ENCODE measurements at places on chromosomes 4 and X.

- DNase-seq = no peak
These were observed 171.4 kb downstream of the ARHGEF9 start for GRCh38 chrX:63613531-63614028.

DNA sequence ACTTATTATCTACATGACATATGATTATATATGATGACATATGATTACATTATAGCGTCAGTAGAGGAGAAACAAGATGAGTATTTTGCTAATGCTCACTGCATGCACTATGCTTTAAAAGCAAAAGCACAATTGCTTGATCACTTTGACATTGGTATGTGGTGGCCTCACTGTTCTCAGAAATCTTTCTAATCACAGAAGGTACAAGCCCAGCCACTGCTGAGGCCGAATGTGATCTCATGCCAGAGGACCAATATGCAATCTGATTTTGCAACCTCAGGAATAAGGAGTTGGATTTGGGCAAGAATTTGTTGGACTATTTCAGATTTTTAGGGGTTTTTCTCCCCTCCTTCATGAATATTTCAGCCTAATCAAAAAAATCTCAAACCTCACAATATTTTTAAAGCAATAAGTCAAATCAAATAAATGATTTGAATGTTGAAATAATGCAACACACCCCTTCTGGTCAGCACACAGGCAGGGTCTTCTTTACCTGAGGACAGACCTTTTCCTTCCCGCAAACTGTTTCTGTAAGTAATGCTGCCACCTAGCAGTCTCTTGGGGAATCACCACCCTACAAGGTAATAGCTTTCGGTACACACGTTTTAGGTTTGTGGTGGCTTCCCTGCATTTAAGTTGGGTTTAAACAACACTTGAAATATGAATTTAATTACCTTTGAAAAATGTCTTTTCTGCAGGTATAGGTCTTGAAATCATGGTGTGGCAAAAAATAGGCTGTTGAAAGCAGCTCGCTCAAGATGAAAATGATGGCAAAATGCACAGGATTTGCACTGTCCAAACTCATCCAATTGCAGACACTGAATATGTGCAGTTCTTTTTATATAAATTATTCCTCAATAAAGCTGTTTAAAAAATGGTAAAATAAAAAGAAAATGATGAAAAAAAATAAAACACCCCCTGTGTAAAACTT is 4.8 kb upstream of the CXCL13 start:
- no peak for DNase-seq

- no peak for DNase-seq
These were observed 404.4 kb downstream of the GASK1B start for GRCh38 chr4:157768419-157768818.

DNA sequence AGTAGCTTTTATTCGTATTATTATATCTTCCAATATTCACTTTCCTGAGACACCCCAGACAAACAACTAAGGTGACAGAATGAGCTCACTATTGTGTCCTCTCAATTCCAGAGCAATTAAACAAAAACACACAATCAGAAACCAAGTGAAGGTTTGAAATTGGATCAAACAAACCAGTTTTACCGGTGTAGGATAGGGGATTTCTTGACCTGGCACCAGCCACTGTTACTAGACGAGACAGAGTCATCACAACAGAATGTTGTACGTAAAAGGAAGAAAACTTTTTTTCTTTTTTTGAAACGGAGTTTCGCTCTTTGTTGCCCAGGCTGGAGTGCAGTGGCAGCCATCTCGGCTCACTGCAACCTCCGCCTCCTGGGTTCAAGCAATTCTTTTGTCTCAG is 43.7 kb downstream of the LDOC1 start:
- DNase-seq = no peak

- no peak for DNase-seq
These were observed 258.9 kb upstream of the SFRP2 start for GRCh38 chr4:154047733-154048132.

DNA sequence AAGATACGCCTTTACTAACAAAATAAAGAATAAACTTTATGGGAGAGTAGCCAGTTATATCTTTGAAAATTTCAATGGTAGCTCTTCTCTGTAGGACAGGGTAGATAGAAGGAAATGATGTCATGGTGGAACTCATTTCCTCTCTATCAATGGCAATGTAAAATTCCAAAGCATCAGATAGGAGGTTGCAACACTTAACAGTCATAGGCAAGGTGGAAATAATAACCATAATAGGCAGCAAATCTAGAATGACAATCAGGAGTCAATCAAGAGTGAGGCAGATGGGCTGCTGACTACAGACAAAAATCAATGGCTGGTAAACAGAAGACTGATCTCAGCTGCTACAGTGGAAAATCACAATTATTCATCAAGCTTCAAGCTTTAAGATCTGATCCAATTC is 53.9 kb upstream of the TET2 start:
- no peak for DNase-seq
